Right renal pelvis (tissue), 4 donors: ENCODE measurements at places on chromosomes 5 and 9. TPM values are rescaled to one million over a fixed set of nuclear protein-coding genes. Genes with fewer than 3 reads are reported as not detected.

HAVCR2 gene
- 10.9 TPM for polyA plus RNA-seq

SSBP2 gene
- polyA plus RNA-seq = 96.7 TPM

ADAMTSL2 gene
- 2.9 TPM for polyA plus RNA-seq

RORB gene
- polyA plus RNA-seq = 0.17 TPM

CBY3 gene
- 0.42 TPM for polyA plus RNA-seq

SLC34A1 gene
- polyA plus RNA-seq = 198 TPM

PCDHGA1 gene
- 1.3 TPM for polyA plus RNA-seq

TBCA gene
- 295 TPM for polyA plus RNA-seq

NSD1 gene
- polyA plus RNA-seq = 65.4 TPM

SPAG8 gene
- 5.6 TPM for polyA plus RNA-seq

IL5 gene
- not detected for polyA plus RNA-seq

DNA sequence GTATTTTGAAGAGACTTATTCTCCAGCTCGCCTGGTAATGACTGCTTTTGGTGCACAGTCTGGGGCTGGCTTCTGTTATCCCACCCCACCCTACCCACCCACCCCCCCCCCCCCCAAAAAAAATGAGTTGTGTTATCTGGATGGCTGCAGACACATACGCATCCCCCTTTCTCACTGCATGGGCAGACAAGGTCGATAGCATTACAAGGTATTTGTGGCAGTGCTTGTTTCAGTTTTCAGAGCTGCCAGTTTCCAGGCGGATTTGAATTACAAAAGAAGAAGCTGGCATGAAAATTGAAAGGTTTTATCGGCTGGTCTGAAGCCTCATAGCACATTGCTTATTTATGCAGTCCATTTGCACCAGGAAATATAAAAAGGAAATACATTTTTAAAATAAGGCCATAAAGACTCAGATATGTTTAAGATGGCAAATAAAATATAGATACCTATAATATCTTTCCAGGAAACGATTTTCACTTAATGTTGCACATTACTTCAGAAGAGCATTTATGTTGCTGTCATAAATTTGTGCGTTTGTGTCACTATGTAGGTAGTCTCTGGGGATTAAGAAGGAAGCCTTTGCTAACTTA is 85.1 kb upstream of the GRHPR start:
- DNase-seq = no peak

DNA sequence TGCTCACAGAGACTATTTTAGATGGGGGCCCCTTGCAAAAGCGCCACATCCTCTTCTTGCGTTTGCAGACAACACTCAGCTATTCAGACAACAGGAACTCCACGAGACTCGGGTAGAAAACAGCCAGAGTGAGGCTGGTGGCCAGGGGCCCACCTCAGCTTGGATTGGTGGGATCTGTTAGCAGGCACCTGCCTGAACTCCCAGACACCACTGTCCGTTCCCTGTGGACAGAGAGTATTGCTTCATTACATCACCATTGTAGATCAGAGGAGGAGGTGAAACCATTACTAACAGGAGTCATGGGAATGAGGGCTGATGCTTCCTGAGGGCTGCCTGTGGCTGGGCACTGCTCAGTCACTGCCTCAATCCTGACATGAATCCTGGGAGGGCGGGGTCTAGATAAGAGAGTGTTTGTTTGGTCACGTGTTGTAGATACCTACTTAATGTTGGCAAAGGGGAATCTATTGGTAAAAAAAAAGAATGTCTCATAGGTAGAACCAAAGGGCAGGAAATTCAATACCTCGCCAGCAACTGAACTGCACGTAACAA is 4.4 kb upstream of the RAPGEF1 start:
- no peak for DNase-seq

DNA sequence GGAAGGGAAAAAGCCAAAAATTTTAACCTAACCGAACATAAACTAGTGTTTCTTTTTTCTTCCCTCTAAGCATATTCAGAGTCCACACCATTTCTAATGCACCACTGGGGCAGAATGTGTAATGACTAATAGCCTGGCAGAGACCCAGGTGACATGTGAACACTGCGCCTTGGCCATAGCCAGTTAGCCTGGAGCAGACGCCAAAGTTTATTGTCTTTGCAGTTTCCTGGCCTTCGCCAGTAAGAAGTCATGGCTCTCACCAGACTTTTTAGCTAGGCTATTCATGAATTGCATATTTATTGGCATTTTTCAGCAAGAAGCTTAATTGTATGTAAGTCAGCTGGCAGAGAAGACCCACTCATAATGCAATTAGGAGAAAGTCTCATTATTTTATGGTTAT is 182.8 kb upstream of the SLC27A6 start:
- DNase-seq = no peak

- DNase-seq = peak; percentile 77
Observed at GRCh38 chr9:127897193-127897692, 2.2 kb downstream of the ST6GALNAC6 start.

DNA sequence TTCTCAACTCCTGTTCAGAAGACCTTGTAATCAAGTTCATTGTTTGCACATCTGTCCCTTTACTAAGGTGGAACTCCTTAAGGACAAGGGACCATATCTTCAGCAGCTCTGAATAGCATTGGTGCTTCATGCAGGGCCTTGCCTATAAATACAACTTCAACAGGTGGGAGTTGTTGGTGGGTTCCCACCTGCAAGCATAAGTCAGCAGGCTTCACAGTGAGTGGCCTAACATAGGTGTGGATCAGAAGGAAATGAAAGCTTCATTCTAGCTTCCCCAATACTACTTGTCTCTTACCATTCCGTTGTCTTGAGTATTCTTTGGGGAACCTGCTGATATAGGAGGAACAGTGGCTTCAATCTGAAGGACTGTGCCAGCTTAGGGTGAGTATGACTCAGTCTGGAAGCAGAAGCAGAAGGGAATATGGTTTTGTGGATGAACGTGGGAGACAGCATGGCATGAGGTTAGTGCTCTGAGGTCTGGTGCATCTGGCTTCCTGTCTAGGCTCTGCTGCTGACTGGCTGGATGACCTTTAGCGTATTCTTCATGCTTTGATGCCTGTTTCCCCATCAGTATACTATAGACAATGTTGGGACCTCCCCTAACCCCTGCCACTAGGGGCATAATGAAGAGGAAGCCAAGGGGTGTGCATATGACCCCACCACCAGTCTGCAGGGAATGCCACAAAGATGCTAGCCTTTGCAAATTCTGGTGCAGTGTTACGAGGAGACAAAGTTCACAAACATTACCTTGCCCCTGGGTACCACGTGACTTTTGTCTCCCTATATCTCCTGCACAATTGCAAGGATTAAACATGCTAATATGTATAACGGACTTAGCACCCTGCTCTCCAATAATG is 192.3 kb downstream of the PALM2AKAP2 start:
- DNase-seq = no peak

GRCh38 chr9:108850293-108850897 is 5.4 kb downstream of the ACTL7B start:
- DNase-seq = no peak

GRCh38 chr5:38809388-38810359 is 36.1 kb upstream of the OSMR start:
- peak; percentile 90 for DNase-seq

DNA sequence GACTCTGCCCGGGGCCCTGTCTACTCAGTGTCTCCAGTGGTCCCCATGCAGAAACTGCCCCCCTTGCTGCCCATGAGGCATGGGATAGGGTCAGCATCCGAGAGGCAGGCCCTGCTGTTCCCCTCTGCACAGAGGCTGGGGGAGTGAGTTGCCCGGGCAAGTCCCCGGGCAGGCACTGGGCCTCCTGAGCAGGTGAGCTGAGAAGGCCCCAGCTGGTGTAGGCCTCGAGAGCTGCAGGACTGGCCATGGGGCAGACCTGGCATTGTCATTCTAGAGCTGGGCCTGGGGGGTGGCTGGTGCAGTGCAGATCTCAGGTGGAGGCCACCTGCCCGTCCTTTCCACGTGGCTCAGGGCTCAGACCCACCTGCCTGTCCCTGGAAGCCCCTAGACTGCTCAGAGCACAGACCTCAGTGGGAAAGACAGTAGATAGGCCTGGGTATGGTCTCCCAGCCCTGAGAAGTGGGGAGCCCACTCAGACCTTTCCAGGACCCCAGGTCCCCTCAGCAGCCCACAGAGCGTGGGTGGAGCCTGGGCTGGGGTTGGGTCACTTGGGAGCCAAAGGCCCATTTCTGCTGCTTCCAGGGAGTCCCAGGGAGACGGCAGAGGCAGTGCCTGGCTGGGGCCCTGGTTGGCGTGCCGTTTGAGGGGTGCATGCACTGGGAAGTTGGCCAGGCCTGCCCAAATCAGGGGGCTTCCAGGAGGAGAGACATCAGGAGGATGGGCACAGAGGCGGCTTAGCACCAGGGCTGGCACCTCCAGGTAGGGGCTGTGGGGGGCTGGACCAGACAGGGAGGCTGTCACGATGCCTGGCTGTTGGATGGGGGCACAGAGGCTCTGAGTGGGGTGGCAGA is 4.8 kb upstream of the NOTCH1 start:
- DNase-seq = no peak

DNA sequence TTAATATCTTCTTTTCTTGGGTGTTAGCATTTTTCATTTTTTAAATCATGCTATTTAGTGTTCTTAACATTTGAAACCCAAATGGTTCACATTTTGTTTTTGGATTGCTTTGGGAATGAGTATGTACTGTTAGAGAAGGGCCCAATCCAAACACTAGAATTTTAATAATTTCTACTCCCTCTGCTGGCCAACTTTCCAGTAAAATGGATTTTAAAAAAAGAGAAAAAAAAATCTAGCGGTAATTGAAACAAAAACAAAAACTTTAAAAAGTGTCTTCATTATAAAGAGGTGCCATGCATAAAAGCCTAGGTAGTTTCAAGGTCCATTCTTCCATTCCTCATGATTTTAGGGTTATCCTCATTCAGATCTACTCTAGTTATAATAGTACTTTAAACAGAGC is 32.1 kb upstream of the RICTOR start:
- DNase-seq = no peak

GRCh38 chr9:37382161-37382981 is 40.1 kb upstream of the GRHPR start:
- no peak for DNase-seq

GRCh38 chr9:123365287-123365880 is 9.4 kb downstream of the CRB2 start:
- no peak for DNase-seq

- DNase-seq = no peak
Observed at GRCh38 chr5:104652271-104652861, 1089.8 kb upstream of the NUDT12 start.

GRCh38 chr9:97984188-97985057 is 1.3 kb downstream of the ANP32B start:
- DNase-seq = no peak

DNA sequence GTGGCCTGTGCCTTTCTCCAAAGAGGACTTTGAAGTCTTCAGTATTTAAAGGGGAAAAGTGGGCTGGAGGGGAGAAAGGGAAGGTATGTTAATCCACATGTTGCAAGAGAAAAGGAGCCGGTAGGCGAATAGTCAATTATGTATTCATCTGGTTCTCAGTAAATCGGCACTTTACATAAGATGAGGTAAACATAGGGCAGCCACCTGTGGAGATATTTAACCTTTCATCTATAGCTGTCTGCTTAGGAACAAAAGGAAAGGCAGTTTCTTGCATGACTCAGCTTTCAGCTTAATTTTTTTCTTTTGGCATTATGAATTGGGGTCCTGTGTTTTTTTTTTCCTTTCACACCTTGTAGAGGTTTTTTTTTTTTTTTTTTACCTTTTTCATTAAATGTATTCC is 42.2 kb downstream of the FGD3 start:
- no peak for DNase-seq

- DNase-seq = no peak
Observed at GRCh38 chr9:127792417-127793031, 6.7 kb downstream of the CDK9 start.

- DNase-seq = no peak
Observed at GRCh38 chr5:44565902-44566301, 176.7 kb upstream of the FGF10 start.

DNA sequence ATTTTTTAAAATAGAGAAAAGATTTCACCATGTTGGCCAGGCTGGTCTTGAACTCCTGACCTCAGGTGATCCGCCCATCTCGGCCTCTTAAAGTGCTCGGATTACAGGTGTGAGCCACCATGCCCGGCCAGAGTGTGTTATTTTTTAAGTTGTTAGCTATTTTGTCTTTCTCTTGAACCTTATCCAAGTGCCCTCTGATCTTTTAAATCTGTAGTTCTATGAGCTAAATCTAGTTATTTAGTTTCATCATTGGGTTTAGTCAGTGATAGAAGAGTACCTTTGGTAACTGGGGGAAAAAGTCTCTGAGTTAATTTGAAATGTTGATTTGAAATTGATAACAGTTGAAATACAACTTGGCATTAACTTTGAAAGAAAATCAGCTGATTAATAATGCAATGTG is 88.3 kb downstream of the NNT start:
- DNase-seq = no peak

- no peak for DNase-seq
Observed at GRCh38 chr5:179139111-179139935, 79.2 kb downstream of the ZNF354C start.

- no peak for DNase-seq
Observed at GRCh38 chr5:138875552-138875875, 379 bp upstream of the LRRTM2 start.

DNA sequence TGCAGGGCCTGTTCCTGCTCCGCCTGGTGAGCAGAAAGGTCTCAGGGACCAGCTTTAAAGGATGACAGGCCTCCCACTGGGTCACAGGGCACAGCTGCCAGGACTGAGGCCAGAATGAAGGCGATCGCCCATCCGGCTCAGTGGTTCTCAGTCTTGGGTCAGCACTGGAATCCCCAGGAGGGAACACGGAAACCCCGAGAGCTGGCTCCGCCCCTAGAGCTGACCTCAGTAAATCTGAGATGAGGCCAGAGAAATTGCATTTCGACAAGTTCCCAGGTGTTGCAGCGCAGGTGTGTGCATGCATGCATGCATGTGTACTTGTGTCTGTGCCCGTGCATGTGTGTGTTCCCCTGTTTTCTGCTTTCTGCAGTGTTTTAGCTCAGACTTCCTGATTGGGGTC is 47.2 kb upstream of the KCNMB1 start:
- DNase-seq = no peak

GRCh38 chr9:21096172-21096900 is 18.6 kb upstream of the IFNB1 start:
- DNase-seq = no peak

GRCh38 chr5:148984345-148984744 is 78.5 kb downstream of the SH3TC2 start:
- DNase-seq = no peak

DNA sequence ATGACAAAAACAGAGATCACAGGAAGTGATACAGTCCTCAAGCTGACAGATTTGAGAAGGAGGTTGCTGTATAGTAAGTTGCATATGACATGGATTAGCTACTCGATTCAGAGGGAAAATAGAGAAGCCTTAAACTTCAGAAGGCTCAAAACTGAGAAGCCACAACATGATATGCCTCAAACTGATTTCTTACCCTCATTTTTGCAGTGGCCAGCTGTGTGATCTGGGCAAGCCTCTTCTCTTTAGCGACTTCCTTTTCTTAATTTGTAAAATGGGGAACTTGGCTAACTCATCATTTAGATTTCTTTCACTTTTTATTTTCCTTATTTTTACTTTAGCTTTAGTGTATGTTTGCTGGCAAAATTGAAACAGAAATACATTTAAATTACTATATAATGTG is 421.1 kb downstream of the KIF4B start:
- no peak for DNase-seq
